ENCODE measurements at places on chromosomes 7 and 10.

- DNase-seq = no peak
Measured at GRCh38 chr10:74681917-74682627, 144.3 kb upstream of the KAT6B start.

- DNase-seq = no peak
Measured at GRCh38 chr10:119029613-119030420, at the start of gene NANOS1. Gene NANOS1, plus strand, starts transcription at chr10:119029714. Its CDS starts 88 bp downstream, at chr10:119029802.

DNA sequence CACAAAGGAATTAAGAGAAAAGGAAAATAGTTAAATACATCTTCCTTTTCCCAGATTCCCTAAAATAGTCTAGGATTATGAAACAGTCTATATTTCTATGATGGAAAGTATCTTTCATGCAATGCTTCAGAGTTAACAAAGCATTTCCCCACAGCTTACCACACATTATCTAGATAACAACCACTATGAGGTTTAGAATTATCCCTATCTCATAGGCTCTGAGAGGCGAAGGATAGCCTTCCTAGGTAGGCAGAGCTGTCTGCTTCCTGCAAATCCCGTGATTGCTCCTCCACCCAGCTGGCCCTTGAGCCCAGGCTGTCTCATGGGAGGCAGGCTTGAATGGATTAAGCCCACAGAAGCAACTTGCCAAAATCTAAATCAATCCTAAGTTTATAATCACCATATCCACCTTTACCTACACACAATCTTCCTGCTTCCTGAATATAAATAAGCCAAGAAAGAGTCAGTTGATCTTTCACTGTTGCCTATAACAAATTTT, 321.4 kb upstream of the AOAH start:
- DNase-seq = no peak

DNA sequence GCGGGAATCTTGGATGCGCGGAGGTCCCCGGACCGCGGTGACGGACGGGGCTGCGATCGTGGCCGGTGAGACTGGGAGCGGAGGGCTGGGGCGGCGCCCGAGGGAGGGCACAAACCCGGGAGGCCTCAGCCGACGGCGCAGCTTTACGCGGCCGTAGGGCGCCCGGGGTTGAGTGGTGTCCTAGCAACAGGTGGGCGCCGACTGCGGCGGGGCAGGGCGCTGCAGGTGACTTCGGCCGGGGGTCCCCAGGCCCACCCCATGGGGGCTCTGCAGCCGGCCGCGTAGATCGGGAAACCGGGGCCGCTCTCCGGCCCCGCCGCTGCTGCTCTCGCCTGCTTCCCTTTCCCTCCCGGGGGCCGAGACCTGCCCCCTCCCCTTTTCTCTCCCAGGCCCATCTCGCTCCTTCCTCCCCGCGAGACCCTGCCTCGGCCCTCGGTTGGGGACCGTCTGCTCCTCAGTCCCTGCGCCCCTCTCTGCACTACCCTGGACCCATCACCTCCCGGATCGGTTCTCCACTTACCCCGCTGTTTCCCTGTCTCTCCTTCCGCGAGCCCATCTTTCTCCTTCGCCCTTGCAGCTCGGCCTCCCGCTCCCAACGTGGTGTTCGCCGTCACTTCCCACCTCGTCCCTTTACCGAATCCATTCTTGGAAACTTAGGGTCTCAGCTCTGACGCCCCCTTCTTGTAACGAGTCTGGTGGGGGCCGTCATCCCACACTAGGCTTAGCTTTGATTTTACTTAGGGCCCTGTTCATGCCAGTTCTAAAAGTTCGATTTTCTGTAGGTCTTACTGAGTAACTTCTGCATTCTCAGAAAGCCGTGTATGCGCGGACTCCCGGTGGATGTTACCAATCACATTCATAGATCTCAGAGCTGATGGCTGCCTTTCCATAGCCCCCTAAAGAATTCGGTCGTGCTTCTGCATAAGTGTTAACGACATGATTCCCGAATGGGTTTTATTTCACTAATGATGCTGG, 18.5 kb upstream of the ACBD5 start:
- DNase-seq = peak; percentile 27

GRCh38 chr7:91694351-91694841, 186.1 kb downstream of the MTERF1 start:
- no peak for DNase-seq

GRCh38 chr10:111151595-111152307, 74.9 kb downstream of the ADRA2A start:
- DNase-seq = no peak

GRCh38 chr10:49398986-49399385, 3.1 kb upstream of the DRGX start:
- no peak for DNase-seq

DNA sequence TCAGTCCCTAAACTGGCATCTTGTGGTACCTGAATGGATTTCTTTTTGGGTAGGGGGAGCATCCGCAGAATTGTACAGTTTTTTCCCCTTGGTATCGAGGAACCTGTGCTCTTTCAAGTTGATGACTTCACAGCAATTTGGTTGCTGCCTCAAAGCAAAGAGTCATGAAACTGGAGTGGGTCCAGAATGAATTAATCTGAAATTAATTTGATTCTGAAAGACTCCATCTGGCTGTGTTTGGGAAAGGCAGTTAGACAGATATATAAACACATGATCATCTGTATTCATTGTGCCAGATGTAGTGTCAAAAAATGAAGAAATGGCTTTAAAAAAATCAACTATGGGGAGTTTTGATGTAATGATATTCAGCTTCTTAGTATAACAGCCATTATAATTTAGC, 136.1 kb downstream of the CELF2 start:
- DNase-seq = no peak

DNA sequence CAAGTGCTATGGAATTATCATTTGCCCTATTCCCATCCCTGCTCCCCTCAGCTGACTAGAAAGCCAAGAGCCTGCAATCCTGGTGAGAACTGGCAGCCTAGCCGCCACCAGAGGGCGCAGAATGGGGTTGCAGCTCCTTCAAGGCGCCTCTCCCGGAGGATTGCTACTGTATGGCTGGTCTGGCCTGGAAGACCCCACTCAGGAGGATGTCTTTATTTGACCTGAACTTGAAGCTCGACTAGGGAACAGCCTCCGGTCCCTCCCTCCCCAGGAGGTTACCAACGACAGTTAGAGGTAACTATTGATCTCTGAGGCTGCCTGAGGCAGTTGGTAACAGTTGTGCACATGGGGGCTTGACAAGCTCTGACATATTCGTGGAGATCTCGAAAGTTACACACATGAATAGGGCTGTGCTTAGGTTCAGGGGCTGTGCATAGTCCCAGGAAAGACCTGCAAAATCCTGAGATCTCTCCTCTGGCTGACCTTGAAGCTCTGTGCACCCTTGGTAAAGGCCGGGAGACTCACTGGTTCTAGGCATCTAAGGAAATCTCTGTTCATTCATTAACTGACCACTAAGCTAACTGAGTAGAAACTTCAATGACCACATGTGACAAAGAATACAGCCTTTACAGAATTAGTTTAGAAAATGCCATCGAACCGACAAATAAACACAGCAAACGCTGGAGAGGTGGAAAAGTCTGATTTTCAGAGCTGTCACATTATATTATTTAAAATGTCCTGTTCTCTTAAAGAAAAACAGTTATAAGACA, 65.7 kb downstream of the TSPAN12 start:
- DNase-seq = peak; percentile 75

DNA sequence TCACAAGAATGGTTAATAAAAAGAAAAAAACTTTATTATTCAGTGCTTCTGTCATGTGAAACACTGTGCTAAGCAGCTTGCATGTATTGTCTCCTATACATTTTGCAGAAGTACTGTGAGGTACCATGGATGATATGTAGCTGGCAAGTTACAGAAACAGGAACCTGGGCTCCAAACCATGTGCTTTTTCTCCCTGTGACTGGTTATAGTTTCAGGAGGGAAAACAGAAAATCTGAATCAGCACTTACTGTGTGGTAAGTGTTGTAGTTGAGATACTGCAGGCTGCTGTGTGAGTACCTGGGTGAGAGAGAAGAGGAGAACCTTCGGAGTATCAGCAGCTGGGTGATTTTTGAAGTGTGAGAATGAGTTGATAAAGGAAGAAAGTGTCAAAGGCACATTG, 285.0 kb downstream of the SUGCT start:
- no peak for DNase-seq

DNA sequence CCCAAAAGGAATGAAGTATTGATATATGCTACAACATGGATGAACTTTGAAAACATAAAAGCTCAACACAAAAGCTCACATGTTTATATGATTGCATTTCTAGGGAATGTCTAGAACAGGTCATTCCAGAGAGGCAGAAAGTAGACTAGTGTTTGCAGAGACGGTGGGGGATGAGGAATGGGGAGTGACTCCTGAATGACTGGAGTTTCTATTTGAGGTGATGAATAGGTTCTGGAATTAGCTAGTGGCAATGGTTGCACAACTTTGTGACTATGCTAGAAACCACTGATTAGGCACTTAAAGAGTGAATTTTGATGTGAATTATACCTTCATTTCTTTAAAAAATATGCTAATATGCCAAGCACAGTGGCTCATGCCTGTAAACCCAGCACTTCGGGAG, 6.9 kb downstream of the KPNA7 start:
- DNase-seq = no peak

DNA sequence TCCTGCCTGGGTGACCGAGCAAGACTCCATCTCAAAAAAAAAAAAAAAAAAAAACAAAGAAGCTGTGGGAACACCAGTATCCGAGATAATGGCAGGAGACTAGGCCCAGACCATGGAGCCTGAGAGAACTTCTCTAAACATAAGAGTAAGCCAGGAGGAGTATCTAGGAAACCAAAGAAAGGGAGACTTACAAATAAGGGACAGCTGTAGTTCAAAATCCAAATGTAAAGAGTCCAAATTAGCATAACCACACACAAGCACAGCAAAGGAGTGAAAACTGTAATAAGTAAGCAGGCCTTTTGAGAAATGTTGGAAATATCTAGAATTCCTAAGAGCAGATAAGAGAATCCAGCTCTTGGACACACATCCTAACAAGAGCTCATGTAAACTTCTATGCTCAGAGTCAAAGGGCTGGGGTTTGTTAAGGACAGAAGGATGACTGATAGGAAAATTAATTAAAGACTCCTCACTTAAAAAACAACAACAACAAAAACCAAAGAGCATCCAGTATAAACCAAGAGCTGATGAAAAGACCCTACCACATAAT, 15.8 kb downstream of the ZNF25 start:
- no peak for DNase-seq

- DNase-seq = peak; percentile 35
Measured at GRCh38 chr7:29921404-29922010, 68.1 kb downstream of the SCRN1 start.

DNA sequence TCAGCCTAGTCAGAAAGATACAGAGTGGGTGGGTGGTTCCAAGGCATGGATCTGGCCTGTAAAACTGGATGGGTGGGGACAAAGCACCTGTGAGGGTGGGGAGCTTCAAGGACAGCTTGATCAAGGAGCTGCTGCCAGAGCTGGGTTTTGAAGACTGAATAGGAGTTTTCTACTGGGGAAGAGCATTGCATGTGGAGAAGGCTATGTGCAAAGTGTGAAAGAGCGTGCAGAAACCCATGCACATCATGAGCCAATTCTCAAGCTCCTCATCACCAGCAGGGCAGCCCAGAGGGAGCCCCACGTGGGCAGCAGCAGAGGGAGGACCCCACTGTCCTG, 58.6 kb downstream of the PDGFA start:
- no peak for DNase-seq

GRCh38 chr10:132667342-132668047, 118.5 kb downstream of the NKX6-2 start:
- DNase-seq = no peak

DNA sequence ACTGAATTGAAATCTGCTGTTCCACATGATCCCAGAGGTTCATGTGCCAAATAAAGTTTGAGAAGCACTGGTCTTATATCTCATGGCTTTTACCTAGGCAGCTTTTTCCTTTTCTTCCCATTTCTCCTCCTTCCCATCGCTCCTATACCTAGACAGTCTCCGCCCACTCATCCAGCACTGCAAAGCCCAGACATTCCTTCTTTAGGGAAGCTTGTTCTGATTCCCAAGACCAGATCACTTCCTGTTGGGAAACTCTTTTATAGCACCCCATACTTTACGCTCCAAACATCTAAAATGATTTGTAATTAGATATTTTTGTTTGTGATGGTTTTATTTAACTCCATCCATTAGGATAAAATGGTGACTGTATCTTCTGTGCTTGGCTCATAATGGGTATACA, 75.9 kb downstream of the BMPER start:
- no peak for DNase-seq

DNA sequence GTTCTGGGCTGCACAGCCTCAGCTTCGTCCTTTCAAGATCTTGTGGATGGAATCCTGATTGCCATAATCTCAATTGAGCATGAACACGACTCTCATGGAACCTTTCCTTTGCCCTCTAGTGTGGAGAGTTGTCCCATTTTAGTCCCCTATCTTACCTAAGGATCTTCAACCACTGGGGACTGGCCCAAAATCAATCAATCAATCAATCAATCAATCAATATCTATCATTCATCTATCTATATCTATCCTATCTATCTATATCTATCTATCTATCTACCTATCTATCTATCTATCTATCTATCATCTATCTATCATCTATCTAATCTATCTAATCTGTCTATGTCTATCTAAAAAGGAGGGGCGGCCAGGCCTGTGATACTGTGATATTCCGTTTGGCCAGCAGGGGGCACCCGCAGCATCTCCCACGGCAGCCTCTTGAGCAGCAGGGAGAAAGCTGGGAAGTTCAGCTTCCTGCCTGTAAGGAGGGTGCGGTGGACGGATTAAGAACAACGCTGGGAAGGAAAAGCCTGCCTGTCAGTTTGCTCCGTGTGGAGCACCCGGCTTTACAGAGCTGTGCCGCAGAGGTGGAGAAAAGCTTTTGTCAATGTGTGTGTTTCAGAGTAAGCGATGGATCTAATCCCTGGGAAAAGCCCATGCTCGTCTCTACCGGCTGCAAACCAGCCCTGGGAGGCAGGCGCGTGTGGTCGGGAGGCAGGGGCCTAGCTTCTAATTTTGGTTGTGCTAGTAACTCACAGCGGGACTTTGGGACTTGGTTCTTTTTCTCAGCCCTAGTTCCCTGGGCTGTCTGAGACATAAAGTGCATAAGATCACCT, 124.9 kb downstream of the SH2D4B start:
- DNase-seq = peak; percentile 85

DNA sequence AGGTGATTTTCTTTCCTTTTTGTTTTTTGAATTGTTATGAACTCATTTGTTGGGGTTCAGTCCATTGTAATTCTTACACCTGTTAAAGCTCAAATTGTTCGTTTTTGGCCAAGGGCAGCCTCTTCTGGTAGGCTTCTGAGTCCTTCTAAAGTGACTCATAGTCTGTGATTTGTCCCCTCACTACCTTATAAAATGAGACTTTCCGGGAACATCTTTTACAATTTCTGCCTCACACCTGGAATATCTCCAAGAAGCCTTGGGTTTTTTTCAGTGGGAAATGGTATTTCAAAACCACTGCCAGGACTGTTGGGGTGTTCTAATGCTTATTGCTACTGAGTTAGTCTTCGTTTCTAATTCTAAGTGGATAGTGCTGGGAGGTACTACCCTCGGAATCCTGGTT, 56.7 kb downstream of the BMPR1A start:
- DNase-seq = no peak

DNA sequence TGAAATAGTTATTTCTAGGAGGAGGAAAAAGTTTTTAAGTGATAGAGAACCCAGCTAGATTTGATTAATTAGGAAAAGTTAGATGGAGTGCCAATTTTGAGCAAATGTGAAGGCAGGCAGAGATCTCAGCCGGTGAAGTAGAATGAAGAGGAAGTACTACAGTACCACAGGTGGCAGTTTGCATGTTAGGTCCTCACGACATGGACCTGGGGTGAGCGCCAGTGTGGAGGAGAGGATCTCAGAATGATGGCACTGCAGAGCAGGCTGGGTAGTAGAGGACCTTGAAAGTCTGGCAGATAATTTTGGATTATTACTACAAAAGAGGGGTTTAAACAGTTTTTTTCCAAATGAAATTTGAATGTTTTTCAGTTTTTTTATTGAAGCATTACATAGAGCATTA, 81.1 kb downstream of the GNAI1 start:
- DNase-seq = no peak
